Mesothelial cell of epicardium (in vitro differentiated cells): ENCODE measurements at places on chromosomes 7 and 10. TPM values are rescaled to one million over a fixed set of nuclear protein-coding genes. Genes with fewer than 3 reads are reported as not detected.

MACC1 gene
- total RNA-seq: 9.3 to 12.0 TPM (median 11.1 TPM) in 3 replicates

ZPBP gene
- total RNA-seq: not detected in 3 replicates

VAX1 gene
- total RNA-seq: 0.09 TPM in 1 of 3 replicates, not detected in the others

IL2RA gene
- total RNA-seq: not detected in 3 replicates

GRCh38 chr7:152511736-152512135 is 75.9 kb upstream of the KMT2C start:
- H3K36me3 ChIP-seq: no peaks in the 10 kb centered on the region
- H3K27ac ChIP-seq: no peak overlapping the region
- no peak overlapping the region for H3K4me3 ChIP-seq
- no peak for DNase-seq
- H3K27me3 ChIP-seq: no peaks in the 10 kb centered on the region
- no peaks in the 10 kb centered on the region for H3K4me1 ChIP-seq

DNA sequence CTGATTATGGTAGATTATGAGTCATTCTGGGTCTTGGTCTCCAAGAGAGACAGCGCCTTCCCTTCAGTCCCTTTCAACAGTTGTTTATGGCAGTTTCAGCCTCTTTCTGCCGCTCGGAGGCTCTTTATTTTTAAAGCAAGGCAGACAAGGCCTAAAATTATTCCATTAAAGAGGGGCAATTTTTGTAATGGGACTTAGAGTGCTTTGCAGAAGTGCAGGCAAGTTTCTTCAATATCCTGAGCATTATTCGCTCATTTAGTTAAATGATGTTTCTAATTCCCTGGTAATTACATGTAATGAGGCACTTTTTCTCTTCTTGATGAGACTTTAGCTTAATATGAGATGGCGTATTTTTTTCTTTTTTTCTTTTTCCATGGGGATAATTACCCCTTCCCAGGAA is 33.6 kb downstream of the BUB3 start:
- H3K27me3 ChIP-seq: no peaks in the 10 kb centered on the region
- peaks cover 11% of the 10 kb centered on the region for H3K4me1 ChIP-seq
- no peak overlapping the region for H3K4me3 ChIP-seq

GRCh38 chr7:100013328-100013676 is 2.1 kb upstream of the ZKSCAN1 start:
- H3K27me3 ChIP-seq: peaks cover 9% of the 10 kb centered on the region
- H3K36me3 ChIP-seq: peaks cover 3% of the 10 kb centered on the region
- H3K4me3 ChIP-seq: no peak overlapping the region
- no peak for DNase-seq
- H3K4me1 ChIP-seq: peaks cover 28% of the 10 kb centered on the region

GRCh38 chr7:28137463-28137862 is 43.1 kb downstream of the JAZF1 start:
- H3K27ac ChIP-seq: no peak overlapping the region
- no peak overlapping the region for H3K4me3 ChIP-seq
- H3K4me1 ChIP-seq: peaks cover 19% of the 10 kb centered on the region

- no peak overlapping the region for H3K4me3 ChIP-seq
- no peaks in the 10 kb centered on the region for H3K27me3 ChIP-seq
- H3K27ac ChIP-seq: no peak overlapping the region
- peaks cover 25% of the 10 kb centered on the region for H3K36me3 ChIP-seq
Observed at GRCh38 chr7:120964088-120964487, 13.5 kb downstream of the ING3 start.

DNA sequence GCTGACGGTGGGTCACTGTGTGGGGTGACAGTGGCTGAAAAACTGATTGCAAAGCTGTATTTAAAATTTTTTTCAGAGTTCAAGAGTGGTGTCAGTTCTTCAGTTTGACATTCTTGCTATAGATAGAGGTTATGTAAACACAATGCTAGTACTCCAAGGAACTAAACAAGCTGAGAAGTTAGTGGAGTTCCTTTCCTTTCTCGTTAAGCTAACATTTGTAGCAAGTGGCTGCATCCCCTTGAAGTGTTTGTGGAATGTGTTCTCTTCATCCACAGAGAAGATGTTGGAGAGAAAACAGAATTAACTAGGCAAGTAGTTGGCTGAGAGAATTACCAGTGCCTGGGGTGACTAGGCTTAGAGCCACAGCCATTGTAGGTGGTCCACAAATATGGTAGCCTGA is 15.8 kb downstream of the CCNY start:
- no peaks in the 10 kb centered on the region for H3K27me3 ChIP-seq
- H3K4me3 ChIP-seq: no peak overlapping the region
- peaks cover 13% of the 10 kb centered on the region for H3K4me1 ChIP-seq
- no peaks in the 10 kb centered on the region for H3K36me3 ChIP-seq

GRCh38 chr10:36492590-36493515 is 632.5 kb upstream of the ANKRD30A start:
- H3K4me3 ChIP-seq: no peak overlapping the region
- H3K27me3 ChIP-seq: peaks cover 2% of the 10 kb centered on the region
- peaks cover 35% of the 10 kb centered on the region for H3K4me1 ChIP-seq
- DNase-seq: no peak
- no peaks in the 10 kb centered on the region for H3K36me3 ChIP-seq
